Natural killer cell treated with Interleukin-12 subunit alpha and Interleukin-12 subunit beta and Interleukin-15 and Interleukin-18, amount 100 ng/mL, for 72 hours (primary cell): ENCODE measurements at places on chromosomes 3 and 15. TPM values are rescaled to one million over a fixed set of nuclear protein-coding genes. Genes with fewer than 3 reads are reported as not detected.

DNA sequence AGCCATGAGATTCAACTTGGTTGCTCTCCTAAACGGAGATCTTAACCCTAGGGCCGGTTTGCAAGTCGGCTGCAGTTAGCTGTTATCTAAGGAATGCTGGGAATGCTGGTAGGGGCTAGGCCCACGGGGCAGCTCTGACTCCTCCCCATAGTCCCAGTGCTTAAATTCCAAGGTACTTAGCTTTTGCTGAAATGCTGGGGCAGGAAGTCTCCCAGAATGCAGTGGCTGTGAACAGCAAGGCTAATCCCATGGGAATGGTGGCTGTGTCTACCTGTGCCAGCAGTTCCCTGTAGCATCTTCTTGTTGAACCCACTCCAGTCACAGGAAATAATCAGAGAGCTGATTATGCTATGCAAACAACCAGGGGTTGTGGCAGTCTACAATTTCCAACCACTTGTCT is 102.5 kb upstream of the TJP1 start:
- DNase-seq, result no peak

DNA sequence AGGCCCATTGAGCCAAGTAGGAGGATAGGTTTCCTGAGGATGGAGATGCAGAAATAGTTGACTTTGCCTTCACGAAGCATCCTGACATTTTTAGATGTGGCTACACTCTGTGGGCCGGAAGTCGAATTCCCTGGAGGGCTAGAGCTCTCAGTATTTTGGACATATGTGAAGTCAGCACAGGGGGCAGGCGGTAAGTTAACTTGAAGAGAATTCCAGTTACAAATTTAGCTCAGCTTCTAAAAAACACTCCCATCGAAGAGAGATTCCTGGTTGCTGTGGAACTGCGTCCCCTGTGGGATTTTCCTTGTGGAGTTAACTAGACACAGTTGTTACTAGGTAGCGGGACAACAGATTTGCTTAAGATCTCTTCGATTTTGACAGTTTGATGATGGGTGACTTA is 161.9 kb upstream of the RGMA start:
- DNase-seq, result no peak

Gene C2CD4A
- not detected for total RNA-seq

Gene CFAP100
- not detected for total RNA-seq

Gene CKMT1B
- not detected for total RNA-seq
